Activated naive CD4-positive, alpha-beta T cell treated with anti-CD3 and anti-CD28 coated beads, Interleukin-2, amount 50 U/mL, for 72 hours (primary cell): ENCODE measurements at places on chromosomes 16 and 17. TPM values are rescaled to one million over a fixed set of nuclear protein-coding genes. Genes with fewer than 3 reads are reported as not detected.

The PLLP gene
- 0.35 TPM for total RNA-seq

The CNEP1R1 gene
- total RNA-seq, result 42.9 TPM

The TBC1D28 gene
- total RNA-seq, result not detected

The CEP20 gene
- total RNA-seq, result 38.7 TPM

The CES3 gene
- total RNA-seq, result 6.8 TPM

The TNP2 gene
- total RNA-seq, result not detected

The RAP1GAP2 gene
- 0.29 TPM for total RNA-seq

The AIPL1 gene
- not detected for total RNA-seq

The PIRT gene
- not detected for total RNA-seq

DNA sequence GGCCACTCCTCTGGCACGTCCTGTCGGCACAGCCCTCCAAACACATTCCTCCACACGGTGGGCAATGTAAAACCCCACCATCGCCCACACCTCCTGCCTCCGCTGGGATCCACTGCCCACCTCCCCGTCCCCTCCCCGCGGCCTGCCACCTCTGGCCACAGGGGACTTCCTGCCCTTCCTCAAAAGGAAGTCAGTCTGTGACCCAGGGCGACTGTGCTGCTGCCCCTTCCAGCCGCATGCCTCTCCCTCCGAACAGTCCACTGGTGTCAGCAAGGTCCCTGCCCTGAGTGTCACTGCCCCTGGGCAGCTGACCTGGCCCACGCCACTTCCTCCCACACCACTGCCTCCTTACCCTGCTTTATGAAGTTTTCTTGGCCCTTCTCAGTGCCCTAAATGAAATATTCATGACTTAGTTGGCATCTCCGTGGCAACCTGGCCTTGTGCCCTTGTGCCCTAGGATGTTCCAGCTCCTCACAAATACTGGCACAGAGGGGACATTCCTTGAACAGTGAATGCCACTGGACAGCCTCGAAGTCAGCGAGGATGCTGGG is 2.0 kb downstream of the PLD6 start:
- no peak for DNase-seq

DNA sequence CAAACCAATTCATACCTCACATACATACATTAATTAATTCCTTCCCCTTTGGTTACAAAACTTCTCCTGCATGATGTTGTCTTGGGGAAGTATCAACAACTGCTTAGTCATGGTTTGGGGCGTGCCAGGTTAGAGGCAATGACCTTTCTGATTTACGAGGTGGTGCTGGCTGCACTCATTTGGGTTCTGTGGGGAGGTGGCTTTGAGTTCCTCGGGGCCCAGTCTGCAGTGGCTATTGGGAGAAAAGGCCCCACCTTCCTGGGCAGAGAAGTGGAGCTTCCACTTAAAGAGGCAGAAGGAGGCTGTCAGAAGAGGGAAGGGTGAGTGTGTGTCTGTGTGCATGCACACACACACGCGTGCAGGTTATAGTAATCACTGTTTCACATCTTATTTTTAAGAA is 10.2 kb upstream of the ETV4 start:
- DNase-seq, result no peak

DNA sequence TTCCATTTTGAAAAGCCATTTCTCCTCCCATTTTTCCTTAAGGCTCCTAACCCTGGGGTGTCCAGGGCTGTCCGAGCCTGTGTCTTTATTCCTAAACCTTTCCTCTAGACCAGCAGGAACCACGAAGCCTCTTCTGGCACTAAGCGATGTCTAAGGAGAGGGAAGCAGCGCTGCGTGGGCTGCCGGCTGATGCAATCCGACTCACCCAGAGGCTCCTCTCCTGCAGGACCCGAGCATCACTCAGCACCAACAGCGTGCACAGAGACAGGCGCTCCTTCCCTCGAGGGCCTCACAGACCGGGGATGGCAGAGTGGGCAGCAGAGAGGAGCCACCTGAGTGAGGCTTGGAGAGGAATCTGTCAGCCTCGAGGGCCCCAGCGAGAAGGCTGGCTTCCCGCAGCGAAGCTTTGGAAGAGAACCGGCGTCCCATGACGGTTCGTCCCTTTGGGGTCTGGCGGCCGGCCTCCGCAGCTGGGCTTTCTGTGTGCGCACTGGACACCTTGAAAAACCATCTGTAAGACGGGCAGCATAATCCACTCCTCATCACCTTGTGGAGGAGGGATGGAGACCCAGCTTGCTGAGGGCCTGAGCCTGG is 174.3 kb downstream of the FOXL1 start:
- DNase-seq, result no peak

GRCh38 chr17:76048711-76049110 is 21.6 kb upstream of the EVPL start:
- no peak for DNase-seq

- no peak for DNase-seq
Measured at GRCh38 chr16:79751471-79752184, 151.1 kb upstream of the MAF start.

DNA sequence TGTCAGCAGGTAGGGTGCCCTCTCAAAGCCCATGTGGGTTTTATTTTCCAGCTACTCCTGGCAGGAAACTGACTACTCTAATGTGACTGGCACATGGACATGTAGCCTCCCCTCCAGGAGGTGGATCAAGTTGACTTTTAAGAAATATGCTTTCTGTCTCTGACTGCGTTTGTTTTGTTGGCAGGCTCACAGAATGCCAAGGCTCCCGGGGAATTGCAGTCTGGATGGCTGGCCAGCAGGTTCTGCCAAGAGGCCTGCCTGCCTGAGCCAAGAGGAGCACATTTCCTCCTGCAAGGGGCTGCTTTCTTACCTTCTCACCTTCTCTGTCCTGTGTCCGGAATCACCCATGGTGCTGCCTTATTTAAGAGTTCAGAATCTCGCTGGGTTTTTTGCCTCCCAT is 217.3 kb upstream of the ERCC4 start:
- DNase-seq, result no peak

DNA sequence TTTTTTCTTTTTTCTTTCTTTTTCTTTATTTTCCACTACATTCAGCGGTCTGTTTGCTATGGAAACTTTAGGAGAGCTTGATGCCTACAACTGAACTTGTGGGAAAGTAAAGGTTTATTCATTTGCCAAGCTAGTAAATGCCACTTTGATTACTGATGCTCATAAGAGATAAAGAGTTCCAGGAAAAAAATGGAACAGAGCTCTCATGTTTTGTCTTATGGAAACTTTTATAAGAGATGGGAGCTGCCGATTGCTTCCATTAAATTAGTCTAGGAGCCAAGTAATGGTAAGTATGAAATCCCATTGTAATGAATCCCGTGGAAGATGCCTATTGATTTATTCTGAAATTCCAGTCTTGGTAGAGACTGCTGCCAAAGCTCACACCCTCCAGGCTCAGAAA is 7.1 kb downstream of the ANKFN1 start:
- no peak for DNase-seq

DNA sequence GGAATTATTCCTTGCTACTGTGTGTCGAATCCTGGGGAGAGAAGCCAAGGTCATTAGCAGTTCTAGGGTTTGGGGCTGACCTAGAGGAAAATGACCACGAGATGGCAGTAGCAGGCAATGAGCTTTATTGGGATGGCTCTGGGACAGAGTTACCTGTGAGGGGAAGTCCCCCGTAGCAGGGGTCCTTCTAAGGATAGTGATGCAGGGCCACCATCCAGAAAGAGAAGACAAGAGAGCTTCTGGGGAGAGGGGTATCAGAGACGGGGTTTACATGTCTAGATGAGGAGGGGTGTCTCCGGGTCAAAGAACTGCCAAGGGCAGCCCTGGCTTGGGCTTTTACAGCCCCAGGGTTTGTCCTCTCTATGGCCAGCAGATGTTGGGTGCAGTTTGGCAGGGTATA is 6.4 kb upstream of the GGT6 start:
- DNase-seq, result peak; percentile 68

DNA sequence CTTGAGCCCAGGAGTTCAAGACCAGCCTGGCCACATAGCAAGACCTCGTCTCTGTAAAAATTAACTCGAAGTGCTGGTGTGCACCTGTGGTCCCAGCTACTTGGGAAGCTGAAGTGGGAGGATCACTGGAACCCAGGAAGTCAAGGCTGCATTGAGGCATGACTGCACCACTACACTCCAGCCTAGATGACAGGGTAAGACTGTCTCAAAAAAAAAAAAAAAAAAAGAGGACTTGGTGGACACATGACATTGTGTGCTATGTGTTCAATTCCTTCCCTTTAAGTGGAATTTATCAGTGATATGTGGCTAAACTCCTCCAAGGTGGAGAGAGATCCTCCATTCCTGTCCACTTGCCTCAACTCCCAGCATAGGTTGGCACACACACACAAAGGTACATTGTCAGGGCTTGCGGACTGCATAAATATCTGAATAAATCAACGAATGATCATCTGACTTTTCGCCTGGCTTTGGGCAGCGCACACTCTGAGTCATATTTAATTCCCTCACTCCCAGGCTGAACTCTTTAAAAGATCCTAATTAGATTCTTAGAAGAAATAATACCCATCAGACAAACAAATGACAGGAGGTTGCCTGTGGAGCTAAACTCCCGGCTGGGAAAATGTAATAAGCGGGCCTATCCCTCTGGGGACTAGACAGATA is 25.0 kb upstream of the SYT17 start:
- no peak for DNase-seq

DNA sequence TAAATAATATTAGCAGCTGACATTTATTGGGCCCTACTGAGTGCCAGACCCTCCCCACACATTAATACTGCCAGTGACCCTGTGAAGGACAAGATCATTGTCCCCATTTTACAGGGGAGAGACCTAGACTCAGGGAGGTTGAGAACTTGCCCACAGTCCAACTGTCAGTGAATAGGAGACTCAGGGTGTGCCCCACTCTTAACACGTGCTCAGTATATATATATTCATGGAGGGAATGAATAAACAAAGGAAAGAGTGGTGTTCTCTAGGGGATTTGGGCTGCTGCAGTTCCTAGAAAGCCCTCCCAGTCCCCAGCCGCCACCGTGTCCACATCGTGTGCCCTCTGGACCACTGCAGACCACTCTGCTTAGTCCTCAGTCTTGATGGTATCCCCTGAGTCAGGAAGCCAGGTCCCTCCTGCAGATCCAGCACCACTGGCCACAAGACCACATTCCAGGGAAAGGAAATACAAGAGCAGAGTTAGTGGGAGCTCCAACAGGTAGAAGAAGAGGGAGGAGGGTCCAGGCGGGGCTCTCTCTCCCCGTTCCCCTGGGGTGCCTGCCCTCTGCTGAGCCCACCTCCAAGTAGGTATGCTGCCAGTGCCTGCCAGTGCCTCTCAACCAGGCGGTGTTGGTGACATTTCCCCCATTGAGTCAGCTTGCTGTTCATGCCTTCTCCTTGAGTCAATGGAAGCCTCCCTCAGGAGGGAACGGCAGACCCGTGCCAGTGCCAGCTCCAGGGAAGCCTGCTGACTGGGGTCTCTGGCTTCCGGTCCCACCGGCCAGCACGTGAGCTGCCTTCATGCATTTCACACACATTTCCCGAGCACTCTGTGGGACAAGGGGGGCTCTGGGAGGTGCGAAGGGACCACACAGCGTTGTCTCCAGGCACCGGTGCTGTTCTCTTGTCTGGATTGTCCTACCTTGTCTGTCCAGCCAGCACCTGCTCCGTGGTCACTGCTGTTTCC is 75.6 kb downstream of the GNAO1 start:
- DNase-seq, result no peak

DNA sequence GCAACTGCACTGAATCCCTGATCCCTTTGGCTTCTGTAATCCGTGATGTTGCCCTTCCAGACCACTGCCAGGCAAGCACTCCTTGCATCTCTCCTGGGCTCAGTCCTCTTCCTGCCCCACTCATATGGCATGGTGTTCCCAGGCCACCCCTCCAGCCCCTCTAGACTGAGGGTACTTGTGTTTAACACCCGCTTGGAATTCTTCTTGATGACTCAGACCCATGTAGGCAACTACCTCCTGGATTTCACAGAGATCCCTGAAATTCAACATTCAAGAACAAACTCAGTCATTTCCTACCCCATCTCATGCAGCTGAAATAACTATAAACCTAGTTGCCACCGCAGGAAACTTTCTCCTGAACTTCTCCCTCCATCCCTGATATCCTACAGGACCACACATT is 541.9 kb upstream of the CDH11 start:
- no peak for DNase-seq

DNA sequence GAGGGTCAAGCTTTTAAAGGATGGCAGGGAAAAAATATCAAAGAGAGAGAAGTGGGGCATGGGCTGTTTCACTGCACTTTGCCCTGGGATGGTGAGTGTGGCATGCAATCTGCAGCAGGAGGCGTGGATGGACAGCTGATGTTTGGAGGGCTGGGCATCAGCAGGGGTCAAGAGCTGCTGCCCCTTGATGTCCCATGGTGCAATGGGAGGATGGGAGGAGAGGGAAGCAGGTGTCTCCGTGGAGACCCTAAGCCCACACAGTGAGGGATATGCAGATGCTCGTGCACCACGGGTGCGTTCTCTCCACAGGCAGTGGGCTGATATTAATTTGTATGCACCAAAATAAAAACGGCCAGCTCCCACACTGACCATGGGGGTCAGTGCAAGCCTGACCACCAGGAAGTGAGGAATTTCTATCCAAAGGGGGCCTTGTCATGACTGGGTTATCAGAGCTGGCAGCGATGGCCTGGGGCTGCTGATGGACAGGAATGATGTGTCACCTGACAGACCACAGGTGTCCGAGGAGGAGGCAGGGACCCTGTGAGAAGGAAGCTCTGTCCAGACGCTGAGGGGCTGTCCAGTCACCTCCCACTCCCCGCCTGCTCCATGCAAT is 183.6 kb downstream of the IRF8 start:
- DNase-seq, result peak; percentile 21

- DNase-seq, result no peak
Measured at GRCh38 chr16:55839115-55839514, 6.2 kb upstream of the CES1 start.

- DNase-seq, result no peak
Measured at GRCh38 chr16:67482233-67482924, 968 bp downstream of the AGRP start.

GRCh38 chr17:1714427-1714979 is 4.3 kb upstream of the TLCD2 start:
- DNase-seq, result no peak

DNA sequence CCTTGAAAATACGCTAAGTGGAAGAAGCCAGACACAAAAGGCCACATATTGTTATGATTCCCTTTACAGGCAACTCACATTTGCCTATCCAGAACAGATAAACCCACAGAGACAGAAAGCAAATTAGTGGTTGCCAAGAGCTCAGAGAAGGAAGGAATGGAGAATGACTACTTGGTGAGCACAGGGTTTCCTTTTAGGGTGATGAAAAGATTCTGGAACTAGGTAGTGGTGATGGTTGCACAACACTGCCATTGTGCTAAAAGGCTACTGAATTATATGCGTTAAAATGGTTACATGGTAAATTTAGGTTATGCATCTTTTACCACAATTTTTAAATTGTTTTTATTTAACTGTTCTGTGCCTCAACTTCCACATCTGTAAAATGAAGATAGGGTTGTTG is 4.4 kb downstream of the COPRS start:
- no peak for DNase-seq

GRCh38 chr17:45265821-45266220 is 3.9 kb upstream of the SPATA32 start:
- no peak for DNase-seq
